ENCODE measurements at places on chromosomes 2 and 18.

GRCh38 chr18:43139288-43139946 lies 23.9 kb upstream of the RIT2 start:
- no peak for DNase-seq

DNA sequence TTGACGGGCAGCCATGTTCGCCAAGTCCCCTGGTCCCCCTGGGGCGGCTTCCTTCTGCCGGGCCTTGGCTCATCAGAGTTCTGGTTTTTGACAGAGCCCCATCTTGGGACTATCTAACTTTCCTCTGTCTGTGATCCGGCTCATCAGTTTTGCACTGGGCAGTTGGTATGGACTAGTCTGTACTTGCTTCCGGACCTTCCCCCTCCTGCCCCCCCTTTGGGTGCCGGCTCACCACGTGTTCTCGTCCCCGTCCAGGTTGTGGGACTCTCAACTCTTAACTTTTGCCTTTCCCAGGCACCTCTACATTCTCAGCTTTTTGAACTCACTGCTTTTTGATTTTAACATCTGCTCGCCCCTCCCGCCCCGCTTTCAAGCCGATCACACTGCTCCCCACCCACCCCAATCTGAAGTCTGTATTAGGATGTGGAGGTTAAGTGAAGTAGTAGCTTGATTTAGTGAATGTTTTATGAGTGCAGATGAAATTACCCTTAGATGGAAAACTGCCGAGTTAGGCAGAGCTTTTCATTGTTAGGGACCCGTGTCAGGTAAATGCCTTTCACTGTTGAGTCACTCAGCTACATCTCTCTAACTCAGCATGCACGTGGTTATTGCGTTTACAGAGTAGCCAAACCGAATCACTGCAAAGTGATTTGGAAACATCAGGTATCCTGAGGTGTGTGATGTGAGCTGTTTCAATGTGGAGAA lies 874 bp downstream of the WDR43 start:
- peak; percentile 67 for DNase-seq

GRCh38 chr2:85920810-85921545 lies 32.2 kb upstream of the ST3GAL5 start:
- DNase-seq = no peak

- no peak for DNase-seq
These were observed 104.7 kb downstream of the TMEM185B start for GRCh38 chr2:120118471-120118870.

- no peak for DNase-seq
These were observed 117.8 kb upstream of the NRP2 start for GRCh38 chr2:205564346-205565141.

DNA sequence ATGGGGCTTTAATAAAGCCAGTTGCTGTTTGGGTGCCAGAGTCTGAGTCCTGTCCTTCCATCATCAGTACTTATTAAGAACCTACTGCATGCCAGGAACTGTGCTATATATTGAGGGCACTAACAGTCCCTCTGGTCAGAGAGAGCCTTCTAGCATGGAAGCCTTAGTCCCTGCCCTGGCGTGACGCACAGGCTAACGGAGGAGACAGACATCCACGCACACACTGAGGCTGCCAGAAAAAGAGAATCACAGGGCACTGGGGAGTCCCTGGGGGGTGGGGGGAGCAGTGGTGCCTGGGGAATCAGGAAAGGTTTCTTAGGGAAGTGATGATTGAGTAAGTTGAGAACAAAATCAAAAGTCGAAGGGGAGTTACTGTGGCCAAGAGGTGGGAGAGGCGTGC lies 31.5 kb downstream of the CTIF start:
- no peak for DNase-seq

DNA sequence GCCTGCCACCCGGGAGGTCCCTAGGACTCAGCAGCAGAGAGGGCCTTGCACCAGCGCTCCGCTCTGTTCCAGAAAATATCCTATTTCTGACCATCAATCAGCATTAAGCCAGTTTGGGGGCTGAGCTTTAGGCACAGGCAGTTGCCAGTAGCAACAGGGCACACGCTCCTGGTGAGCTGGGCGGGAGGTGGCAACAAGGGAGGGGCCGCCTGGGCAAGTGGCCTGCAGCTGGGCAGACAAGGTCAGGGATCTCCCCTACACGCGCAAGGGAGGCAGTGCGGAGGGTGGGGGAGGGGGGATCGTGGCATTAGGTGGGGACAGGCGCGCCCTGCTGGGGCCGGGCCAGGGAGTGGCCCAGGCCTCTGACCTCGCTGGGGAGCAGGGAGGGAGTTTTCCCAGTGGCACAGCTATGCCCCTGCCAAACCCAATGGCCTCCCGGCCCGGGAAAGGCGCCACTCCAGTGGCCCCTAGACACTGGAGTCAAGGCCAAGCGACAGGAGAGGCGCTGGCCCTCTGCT lies 302.8 kb downstream of the NCKAP5 start:
- DNase-seq = no peak

DNA sequence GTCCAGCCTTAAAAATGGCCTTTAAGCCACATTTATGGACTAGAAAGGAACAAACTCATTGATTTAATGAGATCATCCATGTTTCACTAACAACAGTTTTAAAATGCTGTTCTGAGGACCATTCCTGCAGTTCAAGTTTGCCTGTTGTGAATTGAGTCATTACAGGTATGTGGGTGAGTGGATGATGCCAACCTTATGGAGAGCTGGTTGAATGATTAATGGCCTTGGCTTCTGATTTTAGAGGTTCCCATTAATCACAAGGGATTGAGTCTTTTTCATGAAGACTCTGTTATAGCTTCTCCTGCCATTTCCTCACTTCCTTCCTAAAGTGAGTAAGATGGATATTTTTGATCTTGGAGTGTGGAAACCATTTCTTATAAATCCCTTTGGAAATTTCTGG lies 459.8 kb upstream of the SLC14A2 start:
- no peak for DNase-seq

GRCh38 chr2:76812156-76812555 lies 710.0 kb downstream of the LRRTM4 start:
- no peak for DNase-seq

- no peak for DNase-seq
These were observed 59.5 kb upstream of the YWHAQ start for GRCh38 chr2:9690252-9690651.

GRCh38 chr2:78780864-78781583 lies 244.5 kb upstream of the REG3G start:
- DNase-seq = no peak

DNA sequence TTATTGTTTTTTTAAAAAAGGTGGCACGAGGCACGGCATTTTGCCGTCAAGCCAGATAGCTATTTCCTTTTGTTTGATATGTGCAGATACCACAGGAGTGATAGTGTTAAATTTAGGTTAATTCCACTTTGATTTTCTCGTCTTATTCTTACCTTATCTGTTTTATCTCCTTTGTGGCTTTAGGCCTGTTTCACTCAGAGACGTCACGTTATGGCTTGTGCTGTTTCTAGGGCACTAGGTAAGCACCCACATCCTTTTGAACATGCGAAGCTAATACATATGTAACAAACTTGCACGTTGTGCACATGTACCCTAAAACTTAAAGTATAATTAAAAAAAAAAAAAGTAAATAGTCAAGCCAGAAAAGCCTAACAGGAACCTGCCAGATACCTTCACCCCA lies 57.8 kb downstream of the C18orf63 start:
- no peak for DNase-seq

GRCh38 chr2:237154884-237155851 lies 69.5 kb downstream of the COPS8 start:
- DNase-seq = no peak

DNA sequence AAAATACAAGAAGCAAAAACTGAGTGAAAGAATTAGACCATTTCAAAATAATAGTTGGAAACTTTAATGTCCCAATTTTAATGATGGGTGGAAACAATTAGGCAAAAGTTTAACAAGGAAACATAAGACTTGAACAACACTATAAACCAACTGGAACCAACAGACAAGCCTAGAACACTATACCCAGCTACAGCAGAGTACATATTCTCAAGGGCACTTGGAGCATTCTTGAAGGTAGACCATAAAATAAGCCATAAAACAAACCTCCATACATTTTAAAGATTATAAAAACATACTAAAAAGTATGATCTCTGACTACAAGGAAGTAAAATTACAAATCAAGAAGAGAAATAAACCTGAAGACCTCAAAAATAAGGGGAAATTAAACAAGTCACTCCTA lies 616.7 kb downstream of the SUCLG1 start:
- DNase-seq = no peak

DNA sequence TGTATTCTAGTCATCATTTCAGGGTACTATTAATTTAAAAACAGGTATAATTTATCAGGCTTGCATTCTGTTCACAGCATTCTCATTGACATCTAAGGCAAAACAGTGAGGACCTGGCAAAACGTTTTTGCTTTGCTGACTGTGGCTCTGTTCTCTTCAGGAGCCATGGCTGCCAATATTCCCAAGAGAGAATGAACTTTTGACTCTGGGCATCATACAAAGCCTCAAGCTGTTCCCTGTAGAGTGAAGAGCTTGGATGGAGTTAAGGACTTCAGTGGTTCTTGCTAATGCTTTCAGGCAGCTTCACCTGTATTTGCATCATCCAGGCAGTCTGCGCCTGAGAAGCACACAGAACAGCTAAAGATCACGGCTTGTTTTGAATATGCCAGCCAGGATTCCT lies 65.9 kb upstream of the CAVIN2 start:
- no peak for DNase-seq

DNA sequence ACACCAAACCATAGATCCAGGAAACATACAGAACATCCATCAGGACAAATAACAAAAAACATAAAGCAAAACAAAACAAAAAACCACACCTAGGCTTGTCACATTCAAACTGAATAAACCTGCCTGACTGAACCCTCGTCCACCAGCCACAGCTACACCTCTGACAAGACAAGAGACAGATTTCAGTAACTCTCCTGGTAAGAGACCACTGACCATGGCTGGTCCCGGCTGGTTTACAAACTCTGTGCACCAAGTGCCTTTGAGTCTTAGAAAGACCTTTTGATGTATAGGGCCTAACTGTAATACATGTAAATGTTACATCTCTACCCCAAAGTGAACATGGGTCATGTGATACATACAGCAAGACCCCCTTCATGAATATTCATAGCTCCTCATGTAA lies 4.8 kb upstream of the SLC66A2 start:
- DNase-seq = no peak

GRCh38 chr2:24083567-24084385 lies 858 bp downstream of the TP53I3 start:
- peak; percentile 89 for DNase-seq

DNA sequence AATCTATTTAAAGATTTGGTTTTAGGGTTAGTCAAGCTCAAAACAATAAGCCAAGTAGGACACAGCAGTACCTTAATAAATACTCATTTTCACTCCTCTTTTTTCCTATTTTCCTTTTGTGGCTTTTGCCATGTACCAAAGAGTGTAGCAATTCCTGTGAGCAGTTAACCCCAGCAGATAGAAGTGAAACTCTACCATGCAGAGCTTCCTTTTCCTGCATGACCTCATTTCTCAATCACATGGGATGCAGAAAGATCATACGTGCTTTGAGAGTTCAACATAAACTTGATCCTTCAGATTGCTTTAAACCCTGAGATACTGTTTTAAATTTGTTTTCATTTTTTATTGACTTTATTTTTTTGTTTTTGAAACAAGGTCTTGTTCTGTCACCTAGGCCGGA lies 99.1 kb upstream of the ARHGAP15 start:
- DNase-seq = no peak

GRCh38 chr2:40321822-40322221 lies 130.1 kb downstream of the SLC8A1 start:
- peak; percentile 81 for DNase-seq

DNA sequence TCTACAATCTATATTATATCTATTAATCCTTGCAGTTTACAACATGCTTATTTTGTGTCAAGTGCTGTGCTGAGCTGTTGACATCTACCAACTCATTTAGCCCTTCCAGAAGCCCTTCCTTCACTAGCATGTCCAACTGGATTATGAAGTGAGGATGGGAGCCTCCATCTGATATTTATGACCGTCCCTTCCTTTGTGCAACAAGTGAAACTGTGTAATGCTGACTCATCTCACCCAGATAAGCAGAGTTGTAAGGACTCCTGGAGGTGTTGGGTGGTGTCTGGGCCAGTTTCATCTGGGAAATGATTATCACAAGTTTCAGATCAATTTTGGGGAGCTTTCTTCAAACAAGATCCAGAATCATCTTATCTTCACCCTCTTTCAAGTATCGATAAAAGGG lies 156.6 kb upstream of the ETAA1 start:
- no peak for DNase-seq

DNA sequence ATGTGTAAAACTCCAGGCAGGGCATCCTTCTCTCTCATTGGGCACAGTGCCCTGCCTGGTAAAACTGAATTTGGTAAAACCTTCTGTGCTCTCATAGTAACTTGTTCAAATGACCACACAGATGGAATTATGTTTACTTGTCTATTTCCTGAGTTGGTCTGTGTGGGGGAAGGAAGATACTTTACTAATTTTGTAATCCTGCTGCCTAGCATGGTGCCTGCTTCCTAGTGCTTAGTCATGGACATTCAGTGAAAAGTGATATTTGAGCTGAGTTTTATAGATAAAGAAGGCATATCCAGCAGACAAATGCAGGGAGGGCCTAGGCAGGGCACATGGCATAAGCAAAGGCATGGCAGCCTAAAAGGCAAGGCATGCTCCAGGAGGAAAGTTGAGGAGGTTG lies 199.4 kb downstream of the FSHR start:
- DNase-seq = no peak

DNA sequence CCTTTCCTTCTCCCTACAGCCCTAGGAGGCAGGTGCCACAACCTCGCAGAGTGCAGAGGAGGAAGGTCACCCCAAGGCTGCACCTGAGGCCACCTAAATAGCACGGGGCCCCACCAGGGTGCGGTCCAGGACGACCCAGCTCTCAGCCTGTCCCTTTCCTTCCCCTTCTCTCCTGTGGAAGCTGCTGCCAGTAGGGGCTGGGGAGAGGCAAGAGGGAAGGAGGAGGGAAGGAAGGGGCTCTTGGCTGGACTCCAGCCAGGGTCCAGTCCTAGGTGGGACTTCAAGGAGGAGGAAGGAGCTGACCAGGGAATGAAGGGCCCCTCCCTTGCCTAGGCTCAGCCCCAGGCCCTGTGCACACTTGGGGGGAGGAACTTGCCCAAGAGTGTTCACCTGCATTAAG lies 11.1 kb downstream of the CRACDL start:
- no peak for DNase-seq

GRCh38 chr2:29558097-29558496 lies 363.3 kb downstream of the ALK start:
- DNase-seq = no peak

DNA sequence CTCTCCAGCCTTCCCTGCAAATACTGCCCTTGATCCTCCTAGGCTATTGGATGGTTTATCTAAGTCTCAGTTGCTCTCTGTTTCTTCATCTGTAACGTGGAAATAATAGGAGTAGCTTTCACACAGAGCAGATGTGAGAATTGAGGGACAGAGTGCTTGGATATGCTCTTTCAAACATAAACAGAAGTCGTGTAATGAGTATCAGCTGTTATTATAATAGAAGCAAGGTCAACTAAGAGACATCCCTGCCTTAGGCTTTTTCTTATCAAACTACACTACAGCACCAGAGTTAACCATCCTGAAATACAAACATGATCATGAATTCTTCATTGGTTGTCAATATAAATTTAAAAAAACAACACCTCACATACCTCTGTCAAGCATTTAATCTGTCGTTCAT lies 138.2 kb downstream of the DOK6 start:
- DNase-seq = no peak

GRCh38 chr2:237674731-237675276 lies 47.4 kb downstream of the LRRFIP1 start:
- peak; percentile 71 for DNase-seq
